ENCODE measurements at places on chromosomes 7 and 10.

- no peak for DNase-seq
Measured at GRCh38 chr10:132764108-132764507, 21.8 kb downstream of the NKX6-2 start.

GRCh38 chr7:871900-872537, 4.3 kb upstream of the GET4 start:
- DNase-seq, result no peak

- DNase-seq, result no peak
Measured at GRCh38 chr7:150363872-150364271, 4.8 kb upstream of the REPIN1 start.

DNA sequence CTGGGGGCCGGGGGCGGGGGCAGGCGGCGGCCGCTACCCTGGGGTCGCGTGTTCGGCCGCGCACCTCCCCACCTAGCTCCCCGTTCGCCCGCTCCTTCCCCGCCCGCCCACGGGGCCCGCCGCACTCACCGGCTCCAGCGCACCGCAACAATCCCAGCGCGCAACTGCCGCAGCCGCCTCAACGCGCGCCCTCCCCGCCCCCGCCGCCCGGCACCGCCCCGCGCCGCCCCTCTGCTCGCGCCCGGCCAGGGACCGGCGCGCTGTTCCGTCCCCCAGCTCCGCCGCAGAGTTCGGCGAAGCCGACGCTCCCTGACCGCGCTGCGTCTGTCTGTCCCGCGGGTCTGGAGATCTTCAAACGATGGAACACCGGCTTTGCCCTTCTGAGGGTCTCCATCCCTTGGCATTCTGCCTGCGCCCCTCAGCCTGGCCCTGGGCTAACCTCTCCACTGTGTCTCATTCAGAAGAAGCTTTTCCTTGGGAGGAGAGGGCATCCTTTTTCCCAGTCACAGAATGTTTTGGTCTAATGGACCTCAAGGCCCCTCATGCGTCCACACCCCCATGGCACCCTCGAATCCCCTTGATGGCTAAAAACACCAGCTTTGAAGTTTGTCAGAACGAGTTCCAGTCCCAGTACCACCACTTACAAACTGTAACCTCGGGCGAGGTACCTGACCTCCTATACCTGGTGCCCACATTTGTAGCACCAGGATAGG, at the start of gene NT5C2:
NT5C2 (minus strand) TSS at position 166 of the 713 bp plus-strand sequence. CDS start 18,314 bp downstream, outside the sequence.
- DNase-seq, result peak; percentile 39

- DNase-seq, result no peak
Measured at GRCh38 chr10:48509974-48510692, 94.7 kb downstream of the ARHGAP22 start.

GRCh38 chr10:7153750-7154149, 257.1 kb downstream of the SFMBT2 start:
- no peak for DNase-seq

GRCh38 chr7:106317971-106318370, 33.2 kb upstream of the NAMPT start:
- no peak for DNase-seq

DNA sequence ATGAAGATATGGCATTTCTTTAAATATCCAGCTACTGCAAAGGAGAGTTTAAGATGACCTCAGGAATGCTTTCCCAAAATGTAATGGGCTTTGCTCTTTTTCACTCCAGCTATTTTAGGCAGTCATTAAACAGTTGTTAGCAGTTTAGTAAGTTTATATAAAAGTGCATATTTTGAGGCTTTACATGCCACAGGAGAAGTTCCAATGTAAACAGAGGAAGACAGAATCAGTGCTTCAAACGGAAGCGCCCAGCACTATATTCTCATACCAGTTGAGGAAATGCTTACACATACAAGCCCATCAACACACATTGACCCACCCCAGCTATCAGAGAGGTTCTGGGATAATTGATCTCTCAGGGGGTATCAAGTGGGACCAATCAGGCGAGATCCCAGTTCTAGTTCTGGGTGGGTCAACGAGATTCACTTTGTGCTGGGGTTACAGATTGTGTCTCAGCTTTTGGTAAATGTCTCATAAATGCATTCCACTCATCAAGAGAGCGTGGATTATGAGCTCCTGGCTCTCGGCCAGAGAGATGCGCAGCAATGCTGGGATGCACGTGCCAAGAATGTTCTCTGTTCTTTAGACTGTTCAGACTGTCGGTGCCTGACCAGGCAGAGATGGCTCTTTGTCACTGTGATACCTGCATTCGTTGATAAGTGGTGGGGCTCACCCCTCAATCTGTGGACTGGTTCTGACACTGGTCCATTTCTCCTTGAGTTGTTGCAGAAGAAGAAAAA, 55.0 kb downstream of the CACNB2 start:
- DNase-seq, result no peak

GRCh38 chr7:50787825-50788224, 5.1 kb upstream of the GRB10 start:
- no peak for DNase-seq

- no peak for DNase-seq
Measured at GRCh38 chr10:68330852-68331454, 911 bp upstream of the HNRNPH3 start.

DNA sequence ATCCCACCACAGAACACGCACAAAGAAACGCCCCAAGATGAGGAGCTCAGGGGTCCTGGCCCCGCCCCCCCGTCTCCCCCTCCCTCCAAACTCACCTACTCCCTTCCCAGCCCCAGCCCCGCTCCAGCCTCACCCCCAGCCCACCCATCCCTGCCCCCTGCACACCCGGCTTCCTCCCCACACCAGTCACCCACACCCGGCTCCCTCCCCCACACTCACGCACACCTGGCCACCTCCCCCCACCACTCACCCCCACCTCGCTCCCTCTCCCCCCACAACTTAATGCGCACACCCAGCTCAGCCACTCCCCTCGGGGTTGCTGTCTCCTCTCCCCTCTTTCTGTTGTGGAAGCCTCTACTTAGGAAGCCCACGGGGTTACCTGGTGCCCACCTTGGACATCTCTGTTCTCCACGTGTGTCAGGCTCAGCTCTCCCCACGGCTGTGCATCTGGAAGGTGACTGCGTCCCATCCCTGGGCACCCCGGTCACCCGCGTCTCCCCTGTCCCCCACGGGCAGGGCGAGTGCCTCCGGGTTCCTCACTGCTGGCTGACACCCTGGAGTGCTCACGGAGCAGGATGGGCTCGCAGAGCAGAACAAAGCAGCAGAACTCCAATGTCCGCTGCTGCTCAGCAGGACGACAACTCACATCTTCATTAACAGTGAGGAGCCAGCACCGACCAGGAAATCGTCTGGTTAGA, 166.8 kb downstream of the USP6NL start:
- DNase-seq, result no peak

GRCh38 chr7:141562543-141562942, 11.3 kb downstream of the AGK start:
- no peak for DNase-seq

DNA sequence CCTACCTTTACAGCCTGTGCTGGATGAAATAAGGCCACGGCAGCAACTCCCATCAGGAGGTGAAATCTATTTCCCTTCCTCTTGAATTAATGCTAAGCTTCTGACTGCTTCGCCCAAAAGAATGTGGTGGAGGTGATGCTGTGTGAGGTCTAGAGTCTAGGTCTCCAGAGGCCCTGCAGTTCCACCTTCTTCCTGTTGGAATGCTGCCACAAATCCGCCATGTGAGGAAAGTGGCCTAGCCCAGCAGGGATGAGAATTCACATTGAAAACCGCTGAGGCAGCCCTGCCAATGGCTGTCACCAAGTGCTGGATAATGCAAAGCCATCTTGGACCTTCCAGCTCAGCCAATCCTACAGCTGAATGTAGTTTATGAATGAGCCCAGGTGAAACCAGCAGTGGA, 28.0 kb downstream of the RHOBTB1 start:
- DNase-seq, result no peak

GRCh38 chr10:72379062-72379461, 24.3 kb upstream of the DNAJB12 start:
- no peak for DNase-seq
